ENCODE measurements at places on chromosomes 3 and 15.

GRCh38 chr3:165196577-165197480, 645 bp upstream of the SLITRK3 start:
- no peak for DNase-seq

DNA sequence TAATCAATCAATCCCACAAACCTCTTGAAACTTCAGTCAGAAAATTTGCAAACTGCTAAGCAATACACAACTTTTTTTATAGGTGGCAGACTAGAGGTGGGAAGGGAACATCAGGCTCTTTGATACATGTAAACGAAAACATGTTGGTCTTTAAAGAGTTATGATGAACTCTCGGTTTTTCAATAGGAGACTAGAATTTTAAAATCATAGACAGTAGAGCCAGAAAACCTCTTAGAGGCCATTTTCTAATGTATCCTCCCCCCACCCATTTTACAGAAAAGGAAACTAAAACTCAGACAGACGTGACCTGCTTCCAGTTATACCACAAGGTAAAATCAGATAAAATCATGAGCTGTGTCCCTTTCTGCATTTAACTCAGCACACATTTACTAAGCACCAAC, 179.1 kb upstream of the LPP start:
- DNase-seq = no peak

- DNase-seq = no peak
Measured at GRCh38 chr3:53719796-53720195, 126.4 kb downstream of the CHDH start.

GRCh38 chr15:78149805-78150751, 916 bp downstream of the IDH3A start:
- no peak for DNase-seq

DNA sequence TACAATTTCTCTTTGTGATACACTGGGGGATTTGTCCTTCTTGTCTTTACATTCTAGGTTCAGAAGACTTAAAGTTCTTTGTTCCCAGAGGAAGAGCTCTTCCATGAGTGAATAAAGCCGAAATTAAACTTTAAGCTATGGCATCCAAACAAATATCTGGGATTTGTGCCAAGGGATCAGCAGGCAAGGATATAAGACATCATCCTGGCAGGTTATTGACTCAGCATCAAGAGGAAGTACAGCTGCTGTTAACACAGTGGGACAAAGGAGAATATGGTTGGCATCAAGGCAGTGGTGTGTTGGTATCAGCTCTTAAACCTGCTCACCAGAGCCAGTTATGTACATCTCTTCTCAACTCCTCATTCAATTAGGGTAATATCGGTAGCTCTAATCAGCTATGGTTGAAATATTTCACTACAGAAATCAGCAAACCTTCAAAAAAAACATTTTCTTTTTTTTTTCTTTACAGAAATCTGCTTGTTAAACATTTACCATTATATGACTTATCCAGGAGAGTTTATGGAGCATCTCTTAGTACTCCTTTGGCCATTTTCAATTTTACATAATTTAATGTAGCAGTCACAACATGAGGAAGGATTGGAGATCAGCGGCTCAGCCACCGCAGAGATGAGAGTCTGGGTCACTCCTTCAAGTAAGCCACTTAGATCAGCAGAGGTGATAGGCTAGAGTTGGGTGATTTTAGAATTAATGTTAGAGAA, 1198.6 kb upstream of the EPHA6 start:
- DNase-seq = no peak

- no peak for DNase-seq
Measured at GRCh38 chr15:98854496-98854895, 153.1 kb downstream of the PGPEP1L start.

Data from stimulated activated CD8-positive, alpha-beta memory T cell treated with anti-CD3 and anti-CD28 coated beads, Interleukin-4, amount 100 ng/mL, for 1 hour (primary cell).